ENCODE measurements at places on chromosomes 16 and 17. TPM values are rescaled to one million over a fixed set of nuclear protein-coding genes. Genes with fewer than 3 reads are reported as not detected.
A peak's percentile ranks its signal among the peaks of the same experiment; 100 is the strongest.

KRT28 gene
- not detected for total RNA-seq

DNAJA2 gene
- total RNA-seq: 89.8 TPM

DNA sequence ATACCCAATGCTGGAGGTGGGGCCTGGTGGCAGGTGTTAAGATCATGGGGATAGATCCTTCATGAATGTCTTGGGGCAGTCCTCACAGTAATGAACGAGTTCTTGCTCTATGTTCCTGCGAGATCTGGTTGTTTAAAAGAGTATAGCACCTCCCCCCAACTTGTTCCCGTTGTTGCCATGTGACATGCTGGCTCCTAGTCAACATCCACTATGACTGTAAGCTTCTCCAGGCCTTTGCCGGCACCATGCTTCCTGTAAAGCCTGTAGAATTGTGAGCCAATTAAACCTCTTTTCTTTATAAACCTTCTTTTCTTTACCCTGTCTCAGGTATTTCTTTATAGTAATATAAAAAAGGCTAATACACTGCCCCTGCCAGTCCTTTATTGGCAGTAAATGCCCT, 33.3 kb downstream of the RANBP10 start:
- H3K27ac ChIP-seq: no peak overlapping the region
- DNase-seq: no peak
- no peaks in the 10 kb centered on the region for H3K36me3 ChIP-seq
- no peaks in the 10 kb centered on the region for H3K27me3 ChIP-seq

HBA2 gene
- total RNA-seq: not detected

GRCh38 chr16:79334127-79334526, 266.4 kb downstream of the MAF start:
- no peak for DNase-seq
- H3K4me3 ChIP-seq: no peak overlapping the region
- peaks cover 65% of the 10 kb centered on the region for H3K27me3 ChIP-seq
- no peaks in the 10 kb centered on the region for H3K36me3 ChIP-seq
- no peak overlapping the region for H3K27ac ChIP-seq

- H3K27me3 ChIP-seq: no peaks in the 10 kb centered on the region
- peaks cover 34% of the 10 kb centered on the region for H3K36me3 ChIP-seq
Measured at GRCh38 chr17:28718333-28719020, 809 bp upstream of the RAB34 start.

C17orf67 gene
- 4.3 TPM for total RNA-seq

- H3K4me3 ChIP-seq: no peak overlapping the region
- no peak for DNase-seq
- H3K27ac ChIP-seq: no peak overlapping the region
Measured at GRCh38 chr16:66065925-66066324, 300.6 kb upstream of the CDH5 start.

DNA sequence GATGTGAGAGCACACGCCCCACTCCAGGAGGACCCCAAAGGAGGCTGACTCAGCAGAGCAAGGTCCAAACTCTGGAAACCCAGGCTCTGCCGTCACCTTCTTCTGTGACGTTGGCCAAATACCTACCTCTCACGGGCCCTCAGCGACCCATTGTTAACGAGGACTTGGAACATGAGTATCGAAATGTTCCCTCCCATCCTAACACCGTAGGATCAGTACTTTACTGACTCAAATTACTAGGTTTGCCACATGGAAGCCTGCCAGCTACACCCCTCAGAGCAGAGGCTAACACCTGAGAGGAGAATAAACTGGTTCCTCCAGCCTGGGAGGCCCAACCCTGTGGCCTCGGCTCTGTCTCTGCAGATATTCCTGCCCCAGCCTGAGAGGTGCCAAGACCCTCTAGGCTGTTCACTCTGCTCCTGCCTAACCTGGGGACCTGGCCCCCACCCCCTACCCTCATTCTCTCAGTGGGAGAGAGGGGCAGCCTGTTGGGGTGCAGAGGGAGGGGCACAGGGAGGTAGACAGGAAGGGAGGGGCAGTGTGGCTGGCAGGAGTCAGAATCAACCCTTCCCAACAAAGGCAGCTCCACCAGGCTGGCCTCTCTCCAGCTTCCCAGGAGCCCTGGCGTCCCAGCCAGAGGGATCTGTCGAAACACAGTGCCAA, 4.4 kb downstream of the PITPNM3 start:
- peak overlapping the region; percentile 90 for H3K27ac ChIP-seq
- H3K27me3 ChIP-seq: no peaks in the 10 kb centered on the region
- H3K4me1 ChIP-seq: peaks cover 52% of the 10 kb centered on the region
- DNase-seq: peak; percentile 95
- peak overlapping the region; percentile 50 for H3K4me3 ChIP-seq

DNA sequence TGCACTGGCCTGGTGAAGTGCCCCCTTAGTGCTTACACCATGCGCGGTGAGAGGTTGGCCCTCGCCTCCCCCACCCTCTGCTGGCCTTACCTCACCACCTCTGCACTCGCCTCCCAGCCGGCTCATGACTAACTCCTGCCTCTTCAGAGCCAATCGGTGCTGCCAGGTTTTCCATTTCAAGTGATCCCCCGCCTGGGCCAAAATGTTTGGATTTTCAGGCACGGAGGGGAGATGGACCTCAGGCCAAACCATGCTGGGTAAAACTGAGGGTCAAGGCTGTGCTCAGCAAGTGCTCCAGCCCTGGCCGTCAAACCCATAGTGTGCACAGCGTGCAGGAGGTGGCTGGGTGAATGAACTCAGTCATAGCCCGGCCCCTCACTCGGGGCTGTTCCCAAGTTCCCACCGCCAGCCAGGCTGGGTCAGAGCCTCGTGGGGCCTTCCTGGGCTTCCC, 175.4 kb downstream of the SEC14L1 start:
- H3K36me3 ChIP-seq: no peaks in the 10 kb centered on the region
- no peaks in the 10 kb centered on the region for H3K27me3 ChIP-seq
- DNase-seq: no peak
- H3K4me1 ChIP-seq: peaks cover 13% of the 10 kb centered on the region

CA7 gene
- not detected for total RNA-seq

KRT31 gene
- not detected for total RNA-seq

NRN1L gene
- total RNA-seq: 1.3 TPM

DNA sequence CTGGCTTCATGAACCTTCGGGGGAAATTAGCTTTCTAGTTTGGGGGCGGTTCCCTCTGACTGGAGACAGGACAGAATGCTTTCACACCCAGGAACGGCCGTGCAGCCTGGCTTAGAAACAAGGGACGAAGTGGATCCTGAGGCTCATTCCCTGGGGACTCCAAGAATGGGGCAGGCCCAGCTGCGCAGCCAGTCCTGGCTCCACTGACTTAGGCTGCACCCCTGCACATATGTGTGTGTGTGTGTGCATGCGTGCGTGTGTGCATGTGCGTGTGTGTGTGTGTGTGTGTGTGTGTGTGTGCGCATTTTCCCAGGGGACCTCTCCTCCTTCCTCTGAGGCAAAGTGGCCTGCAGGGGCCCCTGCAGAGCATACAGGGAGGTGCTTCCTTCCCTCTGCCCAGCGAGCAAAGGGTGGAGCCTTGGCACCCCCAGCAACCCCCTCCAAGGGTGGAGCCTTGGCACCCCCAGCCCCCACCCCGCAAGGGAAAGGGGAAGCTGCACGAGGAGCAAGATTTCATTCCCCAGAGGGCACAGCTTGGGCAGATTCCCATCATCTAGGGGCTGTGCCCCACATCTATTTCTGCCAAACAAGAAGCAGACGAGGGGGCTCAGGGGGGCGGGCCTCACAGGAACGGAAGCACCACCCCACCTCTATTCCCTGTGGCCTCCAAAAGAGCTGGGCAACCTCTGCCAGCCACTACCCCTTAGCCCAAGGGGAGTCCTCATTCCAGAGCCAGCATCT, 97.6 kb upstream of the CBX4 start:
- no peak overlapping the region for H3K4me3 ChIP-seq
- H3K36me3 ChIP-seq: no peaks in the 10 kb centered on the region
- H3K27me3 ChIP-seq: no peaks in the 10 kb centered on the region
- DNase-seq: no peak
- H3K27ac ChIP-seq: no peak overlapping the region

ZNHIT3 gene
- 32.1 TPM for total RNA-seq

DNA sequence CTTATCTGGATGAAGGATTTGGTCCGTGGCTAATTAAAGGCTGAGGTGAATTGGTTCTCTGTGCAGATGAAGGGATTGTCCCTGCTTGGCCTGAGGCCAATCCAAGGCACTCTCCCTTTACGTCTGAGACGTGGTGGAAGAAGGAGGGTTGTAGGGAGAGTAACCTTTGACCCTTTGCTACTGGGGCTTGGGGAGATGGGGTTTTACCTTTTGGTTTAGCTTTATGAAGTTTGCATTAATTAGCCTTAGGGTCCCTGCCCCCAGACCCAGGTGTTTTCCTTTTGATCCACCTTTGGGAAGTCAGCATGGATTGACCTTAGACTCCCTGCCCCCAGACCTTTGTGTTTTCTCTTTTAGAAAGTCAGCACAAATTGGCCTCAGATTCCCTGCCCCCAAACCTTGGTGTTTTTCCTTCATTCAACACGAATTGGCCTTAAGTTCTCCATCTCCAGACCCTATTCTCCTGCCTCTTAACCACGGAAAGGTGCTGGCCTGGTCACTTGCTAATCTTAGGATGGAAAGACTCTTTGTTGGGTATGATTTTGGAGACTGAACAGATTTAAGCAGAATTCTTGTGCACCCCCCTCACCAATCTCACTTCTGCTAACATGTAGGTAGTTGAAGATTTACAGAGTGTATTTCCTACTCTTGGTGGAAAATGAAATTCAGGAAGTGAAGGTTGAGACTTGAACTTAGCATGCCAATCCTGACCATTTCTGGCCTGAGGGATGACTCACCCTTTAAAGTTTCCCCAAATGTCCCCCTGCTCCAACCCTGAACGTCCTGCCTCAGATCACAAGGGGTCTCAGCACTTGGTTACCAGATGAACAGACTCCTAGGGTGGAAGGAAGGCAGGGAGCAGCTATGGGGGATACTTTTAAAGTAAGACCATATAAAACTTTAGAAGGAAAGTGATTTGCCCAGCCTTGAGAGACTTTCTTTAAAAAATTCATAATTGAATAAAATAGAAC, 23.1 kb upstream of the MMD start:
- H3K27me3 ChIP-seq: no peaks in the 10 kb centered on the region
- H3K4me3 ChIP-seq: no peak overlapping the region
- DNase-seq: no peak
- H3K27ac ChIP-seq: no peak overlapping the region
- peaks cover 31% of the 10 kb centered on the region for H3K4me1 ChIP-seq
- H3K36me3 ChIP-seq: no peaks in the 10 kb centered on the region

- no peak overlapping the region for H3K4me3 ChIP-seq
- no peaks in the 10 kb centered on the region for H3K4me1 ChIP-seq
- no peak for DNase-seq
- H3K36me3 ChIP-seq: no peaks in the 10 kb centered on the region
- H3K27me3 ChIP-seq: no peaks in the 10 kb centered on the region
Measured at GRCh38 chr17:82789051-82789592, 37.3 kb downstream of the TBCD start.

ANKS4B gene
- not detected for total RNA-seq

NPIPA8 gene
- 0.50 TPM for total RNA-seq

- no peak overlapping the region for H3K4me3 ChIP-seq
- no peaks in the 10 kb centered on the region for H3K27me3 ChIP-seq
- DNase-seq: no peak
- no peaks in the 10 kb centered on the region for H3K4me1 ChIP-seq
- H3K27ac ChIP-seq: no peak overlapping the region
Measured at GRCh38 chr16:8070506-8070905, 519.8 kb downstream of the TMEM114 start.

GRCh38 chr17:48561884-48562810, 16.0 kb downstream of the HOXB4 start:
- H3K27me3 ChIP-seq: no peaks in the 10 kb centered on the region
- no peaks in the 10 kb centered on the region for H3K36me3 ChIP-seq
- H3K4me1 ChIP-seq: no peaks in the 10 kb centered on the region
- no peak for DNase-seq

MIEN1 gene
- 50.8 TPM for total RNA-seq

NTN1 gene
- total RNA-seq: 24.5 TPM

DNA sequence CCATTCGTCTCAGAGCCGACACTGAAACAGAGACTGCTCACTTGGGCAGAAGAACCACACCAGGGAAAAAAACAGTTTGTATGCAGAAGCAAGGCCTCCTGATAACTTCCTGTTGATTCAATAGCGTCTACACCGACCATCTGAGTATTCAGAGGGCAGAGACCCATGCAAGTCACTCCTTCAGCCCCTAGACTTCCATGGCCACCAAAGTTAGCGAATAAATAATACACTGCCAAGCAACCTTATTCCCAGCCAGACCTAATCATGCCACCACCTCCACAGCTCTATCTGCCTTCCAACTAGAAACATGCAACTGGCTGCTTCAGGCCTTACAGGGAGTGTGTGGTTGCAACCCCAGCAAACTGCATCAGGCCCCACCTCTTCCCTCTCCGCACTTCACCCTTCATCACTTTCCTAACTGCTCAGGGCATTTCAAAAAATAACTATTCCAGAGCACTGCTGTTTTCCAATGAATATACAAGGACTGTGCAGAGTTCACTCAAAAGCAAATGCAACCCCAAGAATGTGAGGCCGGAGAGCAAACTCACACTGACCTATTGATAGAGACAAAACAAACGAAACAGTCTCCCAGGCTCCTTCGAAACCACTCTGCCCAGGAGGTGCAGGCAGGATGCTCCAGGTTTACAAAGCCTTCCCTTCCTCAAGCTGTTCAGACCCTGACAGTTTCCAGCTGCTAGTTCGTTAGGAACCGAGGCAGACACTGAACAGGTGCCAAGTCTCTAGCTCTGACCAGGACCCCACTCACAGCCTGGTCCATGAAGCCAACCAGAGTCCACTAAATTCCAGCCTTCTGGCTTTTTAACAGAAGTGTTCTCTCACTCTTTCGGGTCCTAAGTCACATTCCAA, 3.6 kb downstream of the USP7 start:
- H3K4me3 ChIP-seq: peak overlapping the region; percentile 3
- H3K36me3 ChIP-seq: no peaks in the 10 kb centered on the region
- no peaks in the 10 kb centered on the region for H3K27me3 ChIP-seq
- peaks cover 38% of the 10 kb centered on the region for H3K4me1 ChIP-seq
- H3K27ac ChIP-seq: no peak overlapping the region

- H3K27ac ChIP-seq: no peak overlapping the region
- H3K4me3 ChIP-seq: no peak overlapping the region
- DNase-seq: no peak
- H3K4me1 ChIP-seq: no peaks in the 10 kb centered on the region
- no peaks in the 10 kb centered on the region for H3K27me3 ChIP-seq
Measured at GRCh38 chr17:16484445-16485175, 7.4 kb downstream of the LRRC75A start.

GRCh38 chr17:79043191-79043930, 19.4 kb downstream of the C1QTNF1 start:
- H3K27ac ChIP-seq: no peak overlapping the region
- H3K4me1 ChIP-seq: peaks cover 9% of the 10 kb centered on the region
- no peaks in the 10 kb centered on the region for H3K36me3 ChIP-seq
- no peak for DNase-seq

ATP1B2 gene
- total RNA-seq: 0.63 TPM
